ENCODE measurements at places on chromosomes 3 and 15.

GRCh38 chr15:50854601-50855490 lies 53.6 kb upstream of the AP4E1 start:
- no peak for DNase-seq

- no peak for DNase-seq
These were observed 522.8 kb downstream of the NLGN1 start for GRCh38 chr3:173920386-173920785.

DNA sequence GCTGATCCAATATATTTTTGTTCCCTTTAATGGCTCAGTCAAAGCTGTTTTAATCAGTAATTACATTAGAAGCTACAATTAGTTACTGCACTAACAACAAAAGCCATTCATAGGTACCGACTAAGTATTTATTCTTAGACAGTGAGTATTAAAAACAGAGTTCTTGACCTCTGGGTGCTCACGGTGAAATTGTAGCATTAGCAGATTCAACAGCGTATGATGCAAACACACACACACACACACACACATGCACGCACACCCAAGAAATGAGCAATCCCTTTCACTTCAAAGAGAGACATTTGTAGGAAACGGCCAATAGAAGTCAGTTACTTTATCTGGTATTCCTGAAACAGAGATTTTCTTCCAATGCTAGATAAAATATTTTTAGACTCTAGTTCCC lies 27.0 kb upstream of the MITF start:
- no peak for DNase-seq

DNA sequence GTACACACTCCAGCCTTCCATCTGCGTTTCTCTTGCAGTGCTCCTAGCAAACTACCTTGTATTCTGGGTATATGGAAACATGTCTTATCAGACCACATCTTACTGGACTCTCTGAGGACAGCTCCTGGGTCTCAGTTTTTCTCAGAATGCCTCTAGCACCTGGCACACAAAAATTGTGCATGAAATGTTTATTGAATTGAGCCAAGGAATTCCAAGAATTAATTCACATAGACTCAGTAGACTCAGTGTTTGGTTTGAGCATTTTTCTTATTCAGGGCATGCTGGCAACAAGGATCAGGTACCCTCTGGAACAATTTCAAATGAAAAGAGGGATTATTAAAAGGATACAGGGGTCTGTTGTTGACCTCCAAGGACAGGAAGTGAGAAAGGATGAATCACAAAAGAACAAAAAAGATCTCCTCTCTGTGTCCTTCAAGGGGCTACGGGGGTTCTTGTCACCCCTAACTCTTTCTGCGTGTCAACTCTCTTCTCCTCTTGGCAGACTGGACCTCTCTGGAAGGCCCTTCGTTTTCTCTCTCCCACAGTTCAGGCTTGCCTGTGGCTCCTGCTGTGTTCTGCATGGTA lies 270.0 kb upstream of the HES1 start:
- DNase-seq, result no peak

- peak; percentile 35 for DNase-seq
These were observed 161.6 kb downstream of the GAP43 start for GRCh38 chr3:115784739-115785536.

- DNase-seq, result no peak
These were observed 43.4 kb upstream of the CLRN1 start for GRCh38 chr3:151015767-151016477.

DNA sequence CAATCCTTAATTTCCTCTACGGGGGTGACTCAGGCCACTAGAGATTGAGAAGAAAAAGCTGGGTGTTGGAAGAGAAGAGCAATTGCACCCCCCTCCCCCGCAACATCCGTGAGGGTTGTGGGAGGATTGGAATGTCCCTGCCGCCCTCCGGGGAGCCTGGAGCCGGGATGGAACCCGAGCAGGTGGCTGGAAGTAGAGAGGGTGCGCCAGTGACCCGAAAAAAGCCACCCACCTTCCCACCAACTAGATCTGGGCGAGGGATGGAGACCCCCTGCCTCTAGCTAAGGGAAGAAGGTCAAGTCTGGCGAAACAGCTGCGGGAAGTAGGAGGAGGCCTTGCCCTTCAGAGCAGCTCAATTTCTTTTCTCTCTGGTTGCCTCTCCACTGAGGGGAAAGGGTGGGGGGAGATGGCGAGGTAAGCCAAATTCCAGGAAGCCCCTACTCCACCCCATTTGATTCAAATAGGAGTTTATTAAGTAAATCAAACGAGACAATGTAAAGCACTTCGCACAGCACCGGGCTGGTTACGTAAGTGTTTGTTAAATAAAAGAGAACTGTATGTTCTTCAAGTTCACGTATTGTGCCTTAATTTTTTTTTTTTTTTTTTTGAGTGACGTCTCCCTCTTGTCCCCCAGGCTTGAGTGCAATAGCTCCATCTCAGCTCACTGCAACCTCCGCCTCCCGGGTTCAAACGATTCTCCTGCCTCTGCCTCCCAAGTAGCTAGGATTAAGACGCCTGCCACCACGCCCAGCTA lies 1.1 kb upstream of the WWTR1 start:
- DNase-seq, result peak; percentile 93

Measured in right kidney (tissue), 9 donors.